Activated naive CD4-positive, alpha-beta T cell (primary cell): ENCODE measurements at places on chromosomes 5 and 9.

- no peak for DNase-seq
These were observed 76.1 kb downstream of the SHB start for GRCh38 chr9:37992924-37993349.

- DNase-seq, result no peak
These were observed 2.4 kb upstream of the TRIM7 start for GRCh38 chr5:181207214-181207959.

DNA sequence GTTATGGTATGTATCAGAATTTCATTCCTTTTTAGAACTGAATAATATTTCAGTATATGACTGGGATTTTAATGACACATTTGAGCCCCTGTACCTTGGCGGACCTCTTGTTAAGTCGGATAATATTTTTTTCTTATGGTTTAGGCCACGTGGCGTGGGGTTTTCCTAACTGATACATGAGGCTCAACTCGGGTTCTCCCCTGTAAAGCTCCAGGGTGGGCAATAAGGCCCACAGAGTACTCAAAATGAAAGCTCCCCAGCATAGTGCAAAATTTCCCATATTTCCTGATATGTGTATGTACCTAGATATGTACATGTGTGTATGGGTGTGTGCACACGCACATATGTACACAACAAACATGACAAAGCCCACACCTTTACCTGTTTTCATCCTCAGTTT lies 24.5 kb downstream of the TICAM2 start:
- DNase-seq, result no peak

DNA sequence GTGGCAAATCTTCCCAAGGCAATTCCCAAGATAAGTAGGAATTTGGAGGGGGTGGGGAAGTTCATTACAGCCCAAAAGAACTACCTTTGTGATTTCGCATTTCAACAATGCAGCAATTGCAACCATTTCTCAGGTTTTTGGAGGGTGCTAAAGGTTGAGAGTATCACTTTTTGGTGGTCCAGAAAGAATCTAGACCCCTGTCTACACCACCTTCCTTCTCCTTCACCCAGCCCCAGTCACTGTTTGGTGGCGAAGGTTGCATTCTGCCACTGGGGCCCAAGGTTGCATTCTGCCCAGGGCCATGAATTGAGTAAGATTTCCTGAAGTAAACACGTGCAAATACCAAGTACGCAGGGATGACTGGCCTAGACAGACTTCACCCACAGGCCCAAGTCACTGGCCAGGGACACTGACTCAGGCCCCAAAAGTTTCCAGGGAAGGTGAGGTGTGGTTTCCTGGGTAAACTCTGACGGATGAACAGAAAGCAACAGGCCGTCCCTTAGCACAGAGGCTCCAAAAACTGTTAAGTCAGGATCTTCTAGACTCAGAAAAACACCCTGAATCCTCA lies 5.7 kb downstream of the PDE6A start:
- DNase-seq, result no peak

DNA sequence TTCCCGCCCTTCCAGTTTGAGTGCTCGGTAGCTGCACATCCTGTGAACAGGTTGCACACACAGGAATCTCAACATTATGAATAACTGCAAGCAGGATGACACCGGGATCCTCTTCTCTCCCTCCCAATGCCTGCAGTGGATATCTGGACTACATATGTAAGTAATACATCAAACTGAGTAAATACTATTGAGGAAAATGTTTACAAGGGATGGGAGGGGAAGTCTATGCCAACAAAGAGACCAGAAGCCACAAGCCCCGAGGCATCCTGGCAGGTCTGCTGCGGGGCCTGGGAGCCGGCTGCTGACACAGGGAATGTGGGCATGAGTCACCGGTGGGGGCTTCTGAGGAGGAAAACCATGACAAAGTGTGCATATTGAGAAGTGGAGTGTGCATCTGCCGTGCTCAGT lies 8.6 kb upstream of the ANKRD33B start:
- no peak for DNase-seq

GRCh38 chr9:79573412-79573923 lies 1.7 kb downstream of the TLE4 start:
- DNase-seq, result no peak

DNA sequence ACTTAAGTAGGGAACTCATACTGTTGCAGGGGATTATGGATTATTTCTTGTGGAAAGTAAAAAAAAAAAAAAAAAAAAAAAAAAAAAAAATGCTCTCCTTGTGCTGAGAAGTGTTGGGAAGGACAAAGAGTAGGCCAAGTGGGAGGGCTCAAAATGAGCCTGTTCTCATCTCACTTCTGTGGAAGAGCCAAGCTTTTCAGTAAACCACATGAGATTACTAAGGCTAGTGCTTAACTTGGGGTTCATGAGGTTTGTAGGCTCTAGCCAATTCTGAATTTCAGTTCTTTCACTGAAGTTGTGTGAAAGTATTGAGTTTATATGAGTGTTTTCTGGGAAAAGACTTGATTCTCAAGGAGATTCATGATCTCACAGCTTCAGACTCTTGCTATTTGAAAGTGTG lies 23.0 kb upstream of the CEP78 start:
- no peak for DNase-seq
